ENCODE measurements at places on chromosomes 2 and 18.
A peak's percentile ranks its signal among the peaks of the same experiment; 100 is the strongest.

DNA sequence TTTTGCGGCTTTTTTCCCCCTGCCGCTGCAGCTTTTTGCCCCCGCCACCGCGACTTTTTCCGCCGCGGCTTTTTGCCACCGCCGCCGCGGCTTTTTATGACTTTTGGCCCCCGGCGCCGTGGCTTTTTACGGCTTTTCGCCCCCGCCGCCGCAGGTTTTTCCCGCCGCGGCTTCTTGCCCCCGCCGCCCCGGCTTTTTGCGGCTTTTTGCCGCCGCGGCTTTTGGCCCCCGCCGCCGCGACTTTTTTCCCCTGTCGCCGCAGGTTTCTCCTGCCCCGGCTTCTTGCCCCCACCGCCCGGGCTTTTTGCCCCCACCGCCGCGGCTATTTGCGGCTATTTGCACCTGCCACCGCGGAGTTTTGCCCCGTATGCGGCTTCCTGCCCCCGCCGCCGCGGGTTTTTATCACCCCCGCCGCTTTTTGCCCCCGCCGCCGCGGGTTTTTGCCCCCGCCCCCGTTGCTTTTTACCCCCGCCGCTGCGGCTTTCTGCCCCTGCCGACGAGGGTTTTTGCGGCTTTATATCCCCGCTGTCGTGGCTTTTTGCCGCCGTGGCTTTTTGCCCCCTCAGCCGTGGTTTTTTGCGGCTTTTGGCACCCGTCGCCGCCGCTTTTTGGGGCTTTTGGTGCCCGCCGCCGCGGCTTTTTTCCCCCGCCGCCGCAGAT is 2750.9 kb downstream of the RPIA start:
- DNase-seq = no peak

DNA sequence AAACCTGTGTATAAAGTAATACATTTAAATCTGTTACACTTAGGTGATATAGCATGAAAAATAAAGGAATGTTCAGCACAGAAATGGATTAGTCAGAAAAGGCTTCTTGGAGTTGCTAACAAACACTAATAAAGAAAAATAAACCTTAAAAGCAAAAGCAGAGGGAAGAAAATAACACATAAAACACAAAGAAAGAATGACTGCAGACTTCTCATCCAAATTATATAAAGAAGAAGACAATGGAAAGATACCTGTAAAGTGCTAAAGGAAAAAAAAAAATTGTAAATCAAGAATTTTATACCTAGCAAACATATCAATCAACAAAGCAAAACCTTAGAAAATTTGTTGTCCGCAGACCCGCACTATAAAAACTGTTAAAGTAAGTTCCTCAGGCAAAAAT is 63.6 kb downstream of the EXOC6B start:
- no peak for DNase-seq

DNA sequence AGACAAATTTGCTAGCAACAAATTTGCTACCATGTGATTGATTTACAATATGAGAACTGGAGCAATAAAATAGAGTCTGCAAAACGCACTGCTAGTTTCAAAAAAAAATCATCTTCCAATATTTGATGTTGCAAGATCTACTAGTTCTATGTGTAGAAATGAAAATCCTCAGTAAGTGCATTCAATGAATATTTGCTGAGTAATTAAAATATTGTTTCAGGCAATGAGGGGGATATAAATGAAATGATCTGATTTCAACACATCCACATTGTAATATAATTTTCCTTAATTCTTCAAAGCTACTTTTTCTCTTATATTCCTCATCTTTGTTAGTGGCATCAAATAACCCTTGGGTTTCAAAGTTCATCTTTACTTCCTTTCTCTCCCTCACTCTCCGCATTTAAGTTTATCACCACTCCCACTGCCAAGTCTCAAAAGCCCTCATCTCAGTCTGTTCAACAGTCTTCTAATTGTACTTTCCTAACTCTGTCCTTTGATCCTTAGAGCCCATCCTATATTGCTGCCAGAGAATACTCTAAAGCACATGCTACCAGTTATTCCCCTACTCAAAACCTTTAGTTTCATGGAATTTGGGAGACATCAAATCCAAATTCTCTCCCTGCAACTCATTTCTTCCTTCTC is 6.2 kb downstream of the OSGEPL1 start:
- DNase-seq = no peak

GRCh38 chr2:162343492-162343823 is 474 bp upstream of the GCA start:
- no peak for DNase-seq

GRCh38 chr18:73742957-73743356 is 404.7 kb downstream of the FBXO15 start:
- no peak for DNase-seq

- no peak for DNase-seq
Measured at GRCh38 chr2:21970971-21971370, 847.2 kb downstream of the TDRD15 start.

- DNase-seq = no peak
Measured at GRCh38 chr2:83784947-83785346, 674.1 kb downstream of the SUCLG1 start.

DNA sequence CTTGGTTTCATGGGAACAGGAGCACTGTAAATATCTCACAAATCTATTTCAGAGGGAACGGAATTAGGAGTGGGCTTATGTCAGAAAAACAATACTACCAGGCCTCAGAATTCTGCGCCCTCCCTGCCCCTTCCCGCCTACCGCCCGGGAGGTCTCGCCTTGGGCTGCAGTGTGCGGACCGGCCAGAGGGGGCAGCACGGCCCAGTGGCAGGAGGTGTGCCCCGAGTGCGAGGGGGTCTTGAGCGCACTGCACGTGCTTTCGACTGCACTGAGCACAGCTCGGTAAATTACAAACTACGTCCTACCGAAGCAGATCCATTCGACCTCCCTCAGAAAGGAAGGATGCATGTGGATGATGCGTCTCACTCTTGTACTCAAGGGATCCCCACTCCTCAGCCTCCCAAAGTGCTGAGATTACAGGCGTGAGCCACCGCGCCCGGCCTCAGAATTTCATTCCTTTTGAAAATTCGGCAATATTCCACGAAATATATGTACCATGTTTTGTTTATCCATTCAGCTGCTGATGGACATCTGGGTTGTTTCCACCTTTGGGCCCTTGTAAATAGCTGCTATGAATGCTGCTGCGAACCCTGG is 297.0 kb downstream of the BCL2 start:
- no peak for DNase-seq

DNA sequence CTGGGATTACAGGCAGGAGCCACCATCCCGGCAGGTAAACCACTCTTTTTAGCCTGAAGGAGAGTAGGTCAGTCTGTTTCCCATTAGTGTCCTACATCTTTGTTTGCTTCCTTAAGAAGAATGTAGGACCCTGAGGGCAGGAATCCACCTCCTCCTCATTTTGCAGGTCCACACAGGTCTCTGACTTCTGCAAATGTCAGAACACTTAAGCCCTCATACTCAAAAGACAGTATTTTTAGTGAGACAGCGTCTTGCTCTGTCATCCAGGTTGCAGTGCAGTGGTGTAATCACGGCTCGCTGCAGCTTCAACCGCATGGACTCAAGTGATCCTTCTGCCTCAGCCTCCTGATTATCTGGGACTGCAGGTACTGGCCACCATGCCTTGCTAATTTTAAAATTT is 9.3 kb downstream of the PSTPIP2 start:
- no peak for DNase-seq

DNA sequence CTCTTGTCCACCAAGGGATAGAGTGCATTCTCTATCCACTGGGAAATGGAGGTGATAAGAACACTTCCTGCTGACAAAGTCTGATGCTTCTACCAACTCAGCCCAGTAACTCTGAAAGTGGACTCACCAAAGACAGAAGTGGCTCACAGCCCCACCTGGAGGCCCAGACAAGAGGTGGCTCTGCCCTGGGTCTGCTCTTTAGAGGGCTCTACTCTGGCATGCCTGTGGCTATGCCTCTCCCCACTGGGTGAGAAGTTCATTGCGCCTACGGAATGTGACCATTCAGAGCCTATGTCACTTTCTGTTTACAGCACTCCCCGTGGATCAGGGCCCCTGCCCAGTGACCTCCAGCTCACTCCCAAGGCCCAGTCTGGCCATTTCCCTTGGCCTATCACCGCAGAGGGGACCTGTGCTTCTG is 13.5 kb upstream of the XDH start:
- no peak for DNase-seq

DNA sequence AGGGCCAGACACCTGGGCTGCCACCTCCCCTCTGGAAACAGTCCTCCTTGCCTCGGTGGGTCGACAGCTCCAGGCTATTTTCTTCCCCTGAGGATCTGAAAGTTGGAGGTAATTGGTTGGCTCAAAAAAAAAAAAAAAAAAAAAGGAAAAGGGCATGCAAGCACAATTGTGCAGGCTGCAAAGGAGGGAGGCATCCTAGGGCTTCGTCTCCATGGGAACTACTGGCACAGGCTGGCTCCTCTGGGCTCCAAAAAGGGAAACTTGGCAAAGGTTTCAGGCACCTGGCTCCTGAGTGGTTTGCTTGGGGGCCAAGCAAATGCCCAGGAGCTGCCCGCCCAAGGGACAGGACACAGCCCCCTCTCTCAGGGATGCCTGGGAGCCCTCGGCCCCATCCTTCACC is 1.1 kb upstream of the KCNIP3 start:
- DNase-seq = no peak

DNA sequence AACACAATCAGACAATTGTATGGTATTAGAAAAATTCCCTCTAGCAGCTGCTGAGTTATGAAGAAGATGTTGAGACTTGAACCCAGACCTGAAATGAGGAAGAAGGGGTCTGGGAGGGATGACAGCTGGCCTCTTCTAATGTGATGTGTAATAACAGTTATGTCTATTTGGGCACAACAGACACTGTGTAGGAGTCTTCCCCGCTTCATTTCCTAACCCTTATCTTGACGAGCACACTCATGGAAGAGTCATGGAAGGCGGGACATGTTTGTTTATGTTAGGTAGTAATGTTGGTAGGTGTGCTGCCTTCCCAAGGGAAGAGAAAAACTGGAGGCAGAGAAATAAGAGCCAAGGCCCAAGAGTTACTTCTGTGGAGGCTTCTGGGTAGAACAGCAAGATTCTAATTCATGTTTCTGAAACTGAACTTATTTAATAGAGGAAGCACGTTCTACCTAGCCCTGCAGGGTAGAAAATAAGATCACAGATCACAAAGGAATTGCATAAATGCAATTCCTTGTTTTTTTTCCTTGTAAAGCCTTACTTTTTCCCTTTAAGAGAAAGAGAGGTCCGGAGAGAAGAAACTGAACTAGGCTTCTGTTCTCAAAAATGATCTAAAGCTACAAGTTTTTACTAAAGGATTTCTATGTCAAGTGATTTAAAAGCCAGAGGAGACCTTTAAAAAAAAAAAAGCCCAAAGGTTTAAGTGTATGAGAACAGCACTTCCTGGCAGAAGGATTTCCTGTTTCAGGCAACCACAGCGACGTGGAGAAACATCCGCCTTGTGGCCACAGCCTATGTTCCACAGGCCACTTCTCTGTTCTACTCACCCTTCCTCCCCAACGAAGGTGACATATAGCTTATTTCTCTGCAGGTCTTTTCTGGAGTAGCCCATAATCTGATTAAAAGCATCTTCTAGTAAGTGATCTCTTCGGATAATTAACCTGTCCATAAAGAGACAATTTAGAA is 68.5 kb upstream of the STK17B start:
- DNase-seq = peak; percentile 35

GRCh38 chr2:8059794-8060193 is 622.1 kb upstream of the ID2 start:
- DNase-seq = no peak

GRCh38 chr2:190545093-190545492 is 10.6 kb upstream of the NEMP2 start:
- DNase-seq = no peak

DNA sequence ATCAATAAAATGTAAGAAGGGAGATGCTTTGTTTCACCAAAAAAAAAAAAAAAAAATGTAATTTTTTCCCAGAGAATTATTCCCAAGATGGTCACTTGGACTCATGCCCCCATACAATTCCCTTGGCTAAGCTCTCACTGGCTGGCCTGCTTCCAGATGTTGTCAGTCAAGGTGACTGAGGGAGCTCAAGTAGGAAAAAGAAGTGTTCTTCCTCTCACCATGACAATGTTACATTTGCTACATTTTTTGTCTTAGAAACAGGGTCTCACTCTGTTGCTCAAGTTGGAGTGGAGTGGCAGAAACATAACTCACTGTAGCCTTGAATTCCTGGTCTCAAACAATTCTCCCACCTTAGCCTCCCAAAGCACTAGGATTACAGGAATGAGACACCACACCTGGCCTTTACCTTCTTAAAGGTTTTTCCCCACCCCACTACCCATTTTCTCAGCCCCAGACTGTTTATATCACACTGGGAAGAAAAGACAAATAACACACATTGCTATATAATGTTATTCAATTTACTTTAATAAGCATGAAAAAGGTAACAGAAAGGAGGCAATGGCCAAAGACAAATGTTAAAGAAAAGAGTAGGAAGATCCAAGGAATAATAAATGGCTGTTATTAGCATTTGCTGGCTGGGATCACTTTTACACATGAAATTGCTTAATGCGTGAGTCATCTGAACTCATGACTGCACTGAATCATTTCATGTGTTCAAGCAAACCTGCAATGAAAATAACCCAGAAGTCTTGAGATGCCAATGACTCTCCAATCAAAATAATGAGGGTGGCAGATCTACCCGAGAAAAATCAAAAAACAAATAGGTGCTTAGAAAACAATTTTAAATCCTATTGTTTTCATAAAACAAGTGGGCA is 45.2 kb downstream of the ACVR1 start:
- DNase-seq = no peak

GRCh38 chr2:168075446-168075845 is 171.9 kb downstream of the STK39 start:
- DNase-seq = no peak

GRCh38 chr2:8882094-8882493 is 44.7 kb upstream of the KIDINS220 start:
- no peak for DNase-seq

- no peak for DNase-seq
Measured at GRCh38 chr2:212015588-212015987, 523.0 kb downstream of the ERBB4 start.

DNA sequence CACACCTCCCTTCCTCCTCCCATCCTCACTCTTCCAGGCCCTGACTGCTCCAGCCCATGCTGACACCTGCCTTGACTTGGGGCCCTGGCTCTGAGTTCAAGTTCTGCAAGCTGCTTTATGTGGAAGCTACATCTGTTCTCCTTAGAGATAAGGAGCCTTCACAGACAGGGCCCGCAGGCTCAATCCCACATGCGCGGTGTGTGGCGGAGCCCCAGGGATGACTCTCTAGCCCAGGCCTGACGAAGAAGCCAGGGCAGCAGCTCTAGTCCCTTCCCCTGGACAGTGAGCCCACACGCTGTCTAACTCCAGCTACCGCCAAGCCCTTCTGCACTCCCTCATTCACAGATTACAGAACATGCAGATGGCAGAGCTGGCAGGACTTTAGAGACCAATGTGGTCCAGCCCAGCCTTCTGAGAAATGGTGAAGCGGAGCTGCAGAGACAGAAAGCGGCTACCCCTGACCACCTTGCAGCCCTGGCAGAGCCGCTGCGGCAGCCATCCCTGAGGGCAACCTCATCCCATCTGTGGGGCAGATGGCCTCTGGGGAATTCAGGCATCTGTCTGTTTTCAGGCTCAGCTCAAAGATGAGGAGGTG is 304.3 kb downstream of the CELF4 start:
- no peak for DNase-seq

DNA sequence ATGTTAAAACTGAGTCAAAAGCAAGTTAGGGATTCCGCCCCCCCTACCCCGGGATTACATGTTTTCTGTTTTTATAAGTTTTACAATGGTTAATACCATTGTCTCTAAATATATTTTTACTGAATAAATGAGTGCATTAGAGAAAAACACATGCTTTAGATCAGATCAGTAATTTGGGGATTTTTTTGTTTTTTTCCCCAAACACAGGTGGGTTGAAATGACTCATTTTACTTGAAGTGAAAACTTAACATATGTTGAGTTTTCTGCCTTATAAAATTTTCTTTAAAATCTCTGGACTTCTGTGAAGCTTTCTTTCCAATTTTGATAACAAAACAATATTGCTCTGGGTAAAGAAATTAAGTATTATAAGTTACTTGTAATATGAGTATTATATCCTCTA is 114.4 kb downstream of the AGPS start:
- no peak for DNase-seq

Data from stimulated activated CD4-positive, alpha-beta T cell treated with anti-CD3 and anti-CD28 coated beads, Interleukin-1b, Interleukin-23, amount 100 ng/mL, for 4 hours (primary cell).